ENCODE measurements at places on chromosomes 4 and X.

DNA sequence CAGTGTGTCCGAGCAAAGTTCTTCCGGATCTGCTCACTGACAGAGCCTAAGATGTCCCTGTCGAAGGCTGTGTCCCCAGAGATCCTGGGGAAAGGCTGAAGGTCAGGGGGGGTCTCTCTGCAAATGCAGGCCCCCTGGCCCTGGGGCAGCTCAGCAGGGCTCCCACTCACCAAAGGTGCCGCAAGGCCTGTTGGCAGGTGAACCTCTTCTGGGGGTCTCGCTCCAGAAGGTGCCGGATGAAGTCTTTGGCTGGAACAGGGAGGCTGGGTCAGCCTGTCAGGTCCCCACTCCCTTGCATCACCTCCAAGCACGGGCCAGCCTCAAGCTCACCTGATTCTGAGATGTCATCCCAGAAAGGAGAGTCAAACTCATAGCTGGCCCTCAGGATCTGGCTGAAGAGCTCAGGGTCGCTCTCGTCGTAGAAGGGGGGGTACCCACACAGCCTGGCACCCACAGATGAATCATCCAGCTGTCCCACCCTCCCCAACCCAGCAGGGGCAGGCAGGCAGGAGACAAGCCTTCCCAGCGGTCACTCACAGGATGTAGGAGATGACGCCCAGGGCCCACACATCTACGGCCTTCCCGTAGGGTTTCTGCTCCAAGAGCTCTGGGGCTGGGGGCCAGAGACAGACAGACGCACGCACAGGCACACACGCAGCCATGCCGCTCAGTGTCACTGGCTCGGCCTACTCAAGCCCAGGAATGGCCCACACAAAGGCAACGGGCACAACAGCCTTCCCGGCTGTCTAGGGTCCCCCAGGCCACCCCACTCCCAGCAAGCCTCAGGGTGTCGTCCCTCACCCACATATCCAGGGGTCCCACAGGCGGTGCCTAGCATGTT, 2.6 kb downstream of the PNCK start:
- DNase-seq, result no peak

- no peak for DNase-seq
Observed at GRCh38 chrX:29699239-29699638, 516.1 kb upstream of the MAGEB2 start.

DNA sequence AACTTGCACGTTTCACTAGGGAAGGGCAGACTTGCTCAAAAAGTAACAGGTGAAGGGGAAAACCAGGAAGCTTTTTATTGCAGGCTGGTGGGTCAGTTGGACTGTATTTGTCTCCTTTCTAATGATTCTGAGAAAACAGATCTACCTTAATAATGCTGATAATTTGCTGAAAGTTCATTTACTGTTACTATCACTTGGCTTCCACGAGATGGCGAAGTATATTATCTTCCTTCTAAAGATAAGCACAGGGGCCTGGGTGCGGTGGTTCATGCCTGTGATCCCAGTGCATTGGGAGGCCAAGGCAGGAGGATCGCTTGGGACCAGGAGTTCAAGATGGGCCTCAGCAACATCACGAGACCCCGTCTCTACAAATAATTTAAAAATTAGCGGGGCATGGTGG, 16.4 kb downstream of the CCKAR start:
- DNase-seq, result no peak

- DNase-seq, result peak; percentile 24
Observed at GRCh38 chrX:17024886-17025285, 78.4 kb downstream of the REPS2 start.

DNA sequence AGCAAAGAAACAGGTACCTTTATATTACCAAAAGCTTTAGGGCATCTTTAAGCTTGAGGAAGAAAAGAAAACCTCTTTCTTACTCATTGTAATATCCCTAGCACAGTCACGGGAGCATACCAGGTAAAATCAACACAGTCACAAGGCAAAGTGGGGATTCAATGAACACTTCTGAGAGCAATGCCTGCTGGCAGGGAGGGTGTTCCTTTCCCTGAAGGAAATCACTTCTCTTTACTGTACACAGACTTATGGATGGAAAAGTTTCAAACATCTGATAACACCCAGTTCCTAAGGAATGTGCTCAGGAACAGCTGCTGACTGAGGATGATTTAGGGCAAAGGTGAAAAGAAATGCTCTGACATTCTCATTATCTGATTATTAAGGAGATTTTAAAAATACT, 94.8 kb downstream of the MAML3 start:
- no peak for DNase-seq

- DNase-seq, result no peak
Observed at GRCh38 chrX:23784470-23785331, 1.7 kb downstream of the SAT1 start.

- DNase-seq, result no peak
Observed at GRCh38 chr4:170049766-170050165, 23.6 kb upstream of the MFAP3L start.

- DNase-seq, result no peak
Observed at GRCh38 chr4:83036991-83037665, 2.1 kb downstream of the COPS4 start.

DNA sequence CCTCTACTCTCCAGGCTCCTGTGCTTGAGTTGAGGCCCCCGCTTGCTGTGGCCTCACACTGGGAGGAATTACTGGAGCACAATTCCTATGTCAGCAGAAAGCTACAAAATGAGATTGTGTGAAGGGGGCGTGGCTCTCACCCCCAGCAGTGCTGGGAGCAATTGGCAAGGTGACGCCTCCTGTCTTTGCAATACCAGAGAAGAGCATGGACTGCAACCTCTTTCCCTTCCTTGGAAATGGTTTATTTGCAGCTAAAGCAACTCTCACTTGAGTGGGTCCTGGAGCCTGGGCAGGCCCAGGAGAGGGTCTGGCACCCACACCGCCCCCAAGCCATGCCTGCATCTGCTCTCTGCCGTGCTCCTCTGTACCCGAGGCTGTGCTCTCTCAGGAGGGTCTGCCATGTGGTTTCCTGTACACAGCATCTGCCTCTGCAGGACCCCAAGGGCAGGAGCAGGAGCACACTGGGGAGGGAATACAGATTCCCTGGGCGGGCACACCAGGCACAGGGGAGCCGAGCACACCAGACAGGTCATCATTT, 32.9 kb upstream of the HGFAC start:
- DNase-seq, result no peak

GRCh38 chr4:156294577-156294976, 340.9 kb upstream of the CTSO start:
- no peak for DNase-seq

- DNase-seq, result no peak
Observed at GRCh38 chrX:136261321-136261720, 10.1 kb upstream of the MAP7D3 start.

GRCh38 chr4:121072224-121073003, at the start of gene NDNF:
Gene NDNF (minus strand): TSS chr4:121072535. CDS start chr4:121045837, 26,698 bp downstream.
- DNase-seq, result peak; percentile 52

- no peak for DNase-seq
Observed at GRCh38 chr4:70734971-70735370, 13.2 kb downstream of the RUFY3 start.

DNA sequence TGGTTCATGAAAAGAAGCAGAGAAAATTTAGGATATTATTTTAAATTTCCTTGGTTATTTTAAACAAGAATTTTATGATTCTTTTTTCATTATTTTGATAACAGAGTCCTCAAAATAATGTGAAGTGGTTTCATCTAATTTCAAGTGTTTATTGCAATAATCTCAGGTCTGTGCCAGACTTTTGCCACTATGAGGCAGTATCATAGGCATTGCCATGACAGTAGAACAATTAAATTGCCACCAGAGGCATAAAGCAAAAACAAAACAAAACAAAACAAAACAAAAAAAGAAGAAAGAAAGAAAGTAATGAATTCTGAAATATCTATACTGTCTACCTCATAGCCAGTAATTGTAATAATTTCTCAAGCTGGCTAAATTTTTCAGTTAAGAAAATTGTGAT, 739.2 kb downstream of the KCTD8 start:
- DNase-seq, result no peak

- DNase-seq, result no peak
Observed at GRCh38 chr4:145732001-145732815, 52.3 kb downstream of the C4orf51 start.

DNA sequence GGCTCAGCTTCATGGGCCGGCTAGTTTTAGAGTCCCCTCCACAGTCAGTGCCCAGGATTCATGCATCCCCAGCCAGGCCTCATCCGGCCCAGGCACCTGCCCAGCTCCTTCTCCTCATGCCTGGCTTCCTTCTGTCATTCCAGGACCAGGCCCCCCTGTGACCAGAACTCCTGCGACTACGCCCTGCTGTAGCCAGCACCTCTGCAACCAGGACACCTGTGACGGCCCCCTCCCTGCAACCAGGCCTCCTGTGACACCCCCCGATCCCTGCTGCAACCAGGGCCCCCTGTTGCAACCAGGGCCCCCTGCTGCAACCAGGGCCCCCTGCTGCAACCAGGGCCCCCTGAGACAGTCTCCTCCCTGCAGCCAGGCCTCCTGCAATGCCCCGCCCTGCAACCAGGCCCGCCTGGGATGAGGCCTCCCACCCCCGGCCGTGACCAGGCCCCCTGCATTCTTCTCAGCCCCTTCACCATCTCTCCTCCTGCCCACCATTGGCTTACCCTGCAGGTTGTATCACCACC, 46.8 kb downstream of the HTRA3 start:
- no peak for DNase-seq

GRCh38 chr4:156837625-156838345, 133.8 kb downstream of the PDGFC start:
- DNase-seq, result no peak

DNA sequence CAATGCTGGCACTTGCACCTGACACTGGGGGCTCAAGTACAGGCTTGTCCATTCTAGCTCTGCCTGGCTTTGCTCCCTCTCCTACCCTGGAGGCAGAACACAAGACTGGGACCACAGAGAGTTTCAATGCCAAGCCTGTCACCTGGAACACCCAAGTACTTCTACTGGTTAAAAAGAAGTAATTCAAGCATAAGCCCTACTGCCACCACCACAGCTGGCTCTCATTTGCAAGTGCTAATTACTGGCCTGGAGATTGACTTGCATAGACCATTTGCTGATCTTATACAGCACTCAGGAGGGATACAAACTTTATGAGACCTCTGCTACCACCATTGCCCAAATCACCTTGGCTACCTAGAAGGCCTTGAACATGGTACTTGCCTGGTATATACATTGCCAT, 1550.9 kb downstream of the C4orf33 start:
- DNase-seq, result no peak

DNA sequence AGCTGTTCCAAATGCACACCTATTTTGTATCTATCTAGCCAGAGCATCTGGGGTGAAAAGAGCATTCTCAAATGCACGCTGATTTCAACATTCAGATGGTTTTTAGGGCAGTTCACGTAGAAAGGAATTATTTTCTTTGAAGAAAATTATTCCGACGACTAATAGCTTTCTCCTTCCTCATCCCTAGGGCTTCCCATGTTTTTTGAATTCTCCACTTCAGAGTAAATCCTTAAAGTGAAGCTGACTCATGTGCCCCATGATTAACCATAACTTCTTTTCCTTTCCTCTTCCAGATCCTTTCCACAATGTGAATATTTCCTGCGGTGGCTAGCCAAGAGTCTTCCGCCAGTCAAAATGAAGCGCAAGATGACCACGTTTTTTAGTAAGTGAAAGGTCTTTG, 86.7 kb upstream of the PDHA1 start:
- DNase-seq, result no peak

- DNase-seq, result no peak
Observed at GRCh38 chrX:149198980-149199732, 305.9 kb downstream of the IDS start.

DNA sequence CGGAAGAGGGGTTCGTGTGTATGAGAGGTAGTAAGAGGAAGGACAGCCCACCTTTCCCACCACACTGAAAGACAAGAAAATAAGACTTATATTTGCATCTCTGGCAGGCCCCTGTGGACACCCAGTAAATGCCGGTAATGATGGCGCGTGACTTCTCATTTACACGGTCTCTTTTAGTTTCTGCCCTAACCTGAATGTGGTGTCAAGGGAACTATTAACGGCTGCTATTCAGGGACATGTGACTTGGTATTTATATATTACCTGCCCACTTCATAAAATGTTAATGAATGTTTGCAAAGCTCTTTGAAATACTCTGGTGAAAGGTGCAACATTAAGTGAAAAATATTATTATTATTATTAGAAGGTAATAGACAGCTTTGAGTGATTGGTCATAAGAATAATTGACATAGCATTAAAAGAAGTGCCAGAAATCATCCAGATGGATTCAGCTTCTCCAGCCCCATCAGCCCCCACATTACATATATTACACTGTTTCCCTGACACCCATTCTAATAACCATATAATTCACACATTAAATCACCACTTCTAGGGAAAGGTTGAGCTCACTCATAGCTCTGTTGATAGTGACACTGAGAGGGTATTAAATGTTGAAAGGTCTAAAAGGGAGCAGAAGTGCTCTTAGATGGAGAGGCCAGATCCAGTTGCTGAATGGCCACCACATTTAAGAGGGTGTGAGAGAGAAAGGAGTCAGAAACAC, 83.0 kb upstream of the BEND4 start:
- DNase-seq, result no peak

GRCh38 chrX:21674430-21675186, 16.5 kb upstream of the KLHL34 start:
- no peak for DNase-seq

DNA sequence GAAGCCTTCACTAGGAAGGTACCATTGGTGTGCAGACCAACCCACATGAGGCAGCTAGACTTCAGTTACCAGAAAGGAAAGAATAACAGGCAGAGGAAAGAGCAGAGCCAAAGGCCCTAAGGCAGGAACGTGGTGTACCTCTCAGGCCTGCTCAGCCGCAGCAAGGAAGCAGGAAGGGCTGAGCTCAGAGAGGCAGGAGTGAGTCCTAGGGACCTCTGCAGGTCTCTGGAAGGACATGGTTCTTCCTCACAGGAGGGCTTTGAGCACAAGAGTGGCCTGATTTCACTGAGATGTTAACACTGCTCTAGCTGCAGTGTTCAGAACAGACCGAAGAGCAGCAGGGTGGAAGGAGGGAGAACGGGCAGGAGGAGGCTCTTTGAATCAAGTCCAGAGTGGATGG, 124.6 kb downstream of the DCHS2 start:
- no peak for DNase-seq

- DNase-seq, result no peak
Observed at GRCh38 chr4:172650758-172651530, 517.7 kb upstream of the GALNT7 start.

DNA sequence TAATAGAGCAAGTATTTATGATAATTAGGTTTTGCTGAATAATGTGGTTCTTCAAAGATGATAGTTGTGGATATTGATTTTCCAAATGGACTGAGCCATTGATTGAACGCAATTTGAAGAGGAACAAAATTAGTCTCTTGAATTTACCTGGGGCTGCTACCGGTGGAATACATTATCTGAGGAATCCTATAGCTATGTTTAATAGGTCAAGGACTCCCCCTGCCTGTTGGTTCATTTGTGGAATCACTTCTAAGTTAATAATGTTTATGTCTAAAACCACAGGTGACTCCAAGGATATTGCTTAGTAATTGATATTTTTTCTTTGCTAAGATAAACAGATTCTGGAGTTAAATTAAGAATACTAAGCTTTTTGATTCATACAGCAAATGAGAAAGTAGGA, 576.0 kb upstream of the PABPC4L start:
- no peak for DNase-seq

DNA sequence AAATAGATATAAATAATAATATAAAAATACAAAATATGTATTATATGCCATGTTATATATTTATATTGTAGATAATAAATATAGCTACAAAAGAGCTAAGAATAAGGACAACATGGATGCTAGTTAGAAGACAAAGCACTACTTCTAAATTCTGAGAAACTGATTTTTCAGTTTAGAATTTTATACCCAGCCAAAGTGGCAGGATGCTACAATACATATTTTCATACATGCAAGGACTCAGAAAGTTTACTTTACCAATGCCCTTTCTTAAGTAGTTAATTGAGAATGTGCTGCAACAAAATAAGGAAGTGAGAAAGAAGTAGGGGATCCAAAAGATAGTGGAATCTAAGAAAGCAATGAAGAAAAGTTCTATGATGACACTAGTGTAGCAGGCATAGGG, 64.5 kb downstream of the PDE5A start:
- no peak for DNase-seq

Data from WTC11 (cell line).